AG20443 (cell line): ENCODE measurements at places on chromosomes 1 and 21.
A peak's percentile ranks its signal among the peaks of the same experiment; 100 is the strongest.

GRCh38 chr1:27773826-27774445 is 917 bp downstream of the STX12 start:
- DNase-seq = peak; percentile 17

GRCh38 chr1:43531107-43531905 is 623 bp downstream of the PTPRF start:
- peak; percentile 64 for DNase-seq

DNA sequence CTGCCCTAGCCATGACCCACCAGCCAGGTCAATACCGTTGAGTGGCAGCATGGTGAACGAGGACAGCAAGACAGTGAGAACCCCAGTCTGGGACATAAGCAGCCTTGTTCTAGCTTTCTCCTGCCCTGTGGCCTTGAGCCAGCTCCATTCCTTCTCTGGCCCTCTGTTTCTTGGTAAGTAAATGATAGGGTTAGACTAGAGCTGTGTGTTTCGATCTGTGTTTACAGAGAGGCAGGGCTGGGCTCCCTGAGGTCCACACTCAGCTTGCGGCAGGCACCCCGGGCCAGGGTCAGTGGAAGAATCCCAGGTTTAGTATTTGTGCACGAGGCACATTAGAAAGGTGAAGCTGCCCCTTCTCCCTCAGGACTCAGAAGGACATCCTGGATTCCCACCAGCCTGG is 27.3 kb downstream of the FOXO6 start:
- no peak for DNase-seq

- DNase-seq = peak; percentile 97
Measured at GRCh38 chr1:24413350-24414163, at the start of gene STPG1. STPG1 (minus strand) TSS chr1:24413782; CDS start chr1:24401388, 12,394 bp downstream.

- DNase-seq = no peak
Measured at GRCh38 chr1:204513117-204513716, 3.0 kb upstream of the MDM4 start.

DNA sequence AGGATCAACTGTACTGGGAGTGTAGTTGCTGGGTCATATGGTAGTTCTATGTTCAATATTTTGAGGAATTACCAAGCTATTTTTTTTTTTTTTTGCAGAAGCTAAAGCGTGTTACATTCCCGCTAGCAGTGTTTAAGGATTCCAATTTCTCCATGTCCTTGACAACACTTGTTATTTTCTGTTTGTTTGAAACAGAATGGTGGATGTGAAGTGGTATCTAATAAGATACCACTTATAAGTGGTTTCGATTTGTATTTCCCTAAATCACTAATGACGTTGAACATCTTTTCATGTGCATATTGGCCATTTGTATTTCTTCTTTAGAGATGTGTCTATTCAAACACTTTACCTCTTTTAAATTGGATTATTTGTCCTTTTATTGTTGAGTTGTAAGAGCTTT is 112.2 kb downstream of the DISP1 start:
- DNase-seq = no peak

DNA sequence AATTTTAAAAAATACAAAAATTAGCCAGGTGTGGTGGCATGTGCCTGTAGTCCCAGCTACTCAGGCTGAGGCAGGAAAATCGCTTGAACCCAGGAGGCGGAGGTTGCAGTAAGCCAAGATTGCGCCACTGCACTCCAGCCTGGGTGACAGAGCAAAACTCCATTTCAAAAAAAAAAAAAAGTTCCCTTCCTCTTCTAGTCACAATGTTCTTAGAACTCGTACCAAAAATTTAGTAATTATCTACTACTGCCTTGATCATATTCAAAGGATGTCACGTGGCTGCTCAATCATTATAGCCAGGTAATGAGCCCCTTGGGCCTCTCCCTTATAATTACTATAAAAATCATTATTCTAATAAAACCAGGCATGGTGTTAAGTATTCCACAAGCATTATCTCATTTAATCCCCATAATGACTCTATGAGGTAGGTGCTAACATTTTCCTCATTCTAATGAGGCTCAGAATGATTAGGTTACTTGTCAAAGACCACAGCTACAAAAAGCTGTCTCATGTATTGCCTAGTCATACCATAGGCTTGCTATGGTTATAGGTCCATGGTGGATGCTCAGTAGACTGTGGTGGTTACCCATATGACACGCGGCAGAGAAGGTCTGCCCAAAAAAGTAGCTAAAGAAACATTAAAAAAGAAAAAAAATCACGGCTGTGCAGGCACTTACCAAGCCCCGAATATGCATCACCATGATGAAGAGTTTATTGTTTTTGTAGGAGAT is 15.5 kb upstream of the PPP1R15B start:
- DNase-seq = no peak

GRCh38 chr1:13733711-13734110 is 33.7 kb downstream of the PRDM2 start:
- peak; percentile 33 for DNase-seq

GRCh38 chr1:235511470-235512240 is 7.4 kb upstream of the B3GALNT2 start:
- DNase-seq = no peak

GRCh38 chr1:117817629-117818028 is 111.8 kb downstream of the GDAP2 start:
- no peak for DNase-seq

DNA sequence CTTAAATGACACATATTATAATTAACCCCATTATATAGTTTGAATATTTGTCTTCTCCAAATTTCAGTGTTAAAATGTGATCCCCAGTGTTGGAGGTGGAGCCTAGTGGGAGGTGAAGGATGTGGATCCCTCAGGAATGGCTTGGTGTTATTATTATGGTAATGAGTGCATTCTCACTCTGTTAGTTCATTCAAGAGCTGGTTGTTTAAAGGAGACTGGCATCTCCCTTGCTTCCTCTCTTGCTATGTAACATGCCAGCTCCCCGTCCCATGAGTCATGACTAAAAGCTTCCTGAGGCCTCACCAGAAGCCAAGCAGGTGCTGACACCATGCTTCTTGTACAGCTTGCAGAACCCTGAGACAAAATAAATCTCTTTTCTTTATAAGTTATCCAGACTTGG is 1612.7 kb downstream of the AMY1C start:
- no peak for DNase-seq
